ENCODE measurements at places on chromosomes 5 and 9. TPM values are rescaled to one million over a fixed set of nuclear protein-coding genes. Genes with fewer than 3 reads are reported as not detected.
A peak's percentile ranks its signal among the peaks of the same experiment; 100 is the strongest.

DNA sequence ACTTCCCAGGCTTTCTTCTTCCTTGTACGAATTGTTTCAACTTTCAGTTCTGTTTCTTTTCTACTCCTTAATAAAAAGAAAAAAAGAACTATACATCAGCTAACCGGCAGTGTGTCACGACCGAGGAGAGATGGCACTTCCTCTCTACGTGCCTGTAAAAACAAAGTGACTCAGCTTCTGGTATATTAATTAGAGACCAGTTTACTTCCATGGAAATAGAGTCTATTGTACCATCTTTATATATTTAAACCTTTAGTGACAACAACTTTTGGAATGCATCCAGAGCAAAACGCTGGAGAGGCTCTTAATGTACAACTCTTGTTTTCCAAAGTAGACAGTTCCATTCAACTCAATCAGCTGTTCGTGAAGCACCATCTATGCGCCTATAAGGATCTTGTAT is 94.5 kb upstream of the LIFR start:
- peak; percentile 29 for DNase-seq

- DNase-seq, result no peak
Measured at GRCh38 chr5:97531549-97531948, 348.5 kb upstream of the RIOK2 start.

GRCh38 chr9:93960221-93960970 is 5.2 kb upstream of the BARX1 start:
- DNase-seq, result peak; percentile 6

- no peak for DNase-seq
Measured at GRCh38 chr5:1495525-1495897, 28.2 kb downstream of the LPCAT1 start.

- DNase-seq, result no peak
Measured at GRCh38 chr9:92780206-92780605, 15.6 kb upstream of the BICD2 start.

The C8G gene
- 0.40 TPM for polyA plus RNA-seq

GRCh38 chr5:58410441-58410840 is 49.4 kb downstream of the PLK2 start:
- DNase-seq, result peak; percentile 78

The TMOD1 gene
- 3.6 TPM for polyA plus RNA-seq

DNA sequence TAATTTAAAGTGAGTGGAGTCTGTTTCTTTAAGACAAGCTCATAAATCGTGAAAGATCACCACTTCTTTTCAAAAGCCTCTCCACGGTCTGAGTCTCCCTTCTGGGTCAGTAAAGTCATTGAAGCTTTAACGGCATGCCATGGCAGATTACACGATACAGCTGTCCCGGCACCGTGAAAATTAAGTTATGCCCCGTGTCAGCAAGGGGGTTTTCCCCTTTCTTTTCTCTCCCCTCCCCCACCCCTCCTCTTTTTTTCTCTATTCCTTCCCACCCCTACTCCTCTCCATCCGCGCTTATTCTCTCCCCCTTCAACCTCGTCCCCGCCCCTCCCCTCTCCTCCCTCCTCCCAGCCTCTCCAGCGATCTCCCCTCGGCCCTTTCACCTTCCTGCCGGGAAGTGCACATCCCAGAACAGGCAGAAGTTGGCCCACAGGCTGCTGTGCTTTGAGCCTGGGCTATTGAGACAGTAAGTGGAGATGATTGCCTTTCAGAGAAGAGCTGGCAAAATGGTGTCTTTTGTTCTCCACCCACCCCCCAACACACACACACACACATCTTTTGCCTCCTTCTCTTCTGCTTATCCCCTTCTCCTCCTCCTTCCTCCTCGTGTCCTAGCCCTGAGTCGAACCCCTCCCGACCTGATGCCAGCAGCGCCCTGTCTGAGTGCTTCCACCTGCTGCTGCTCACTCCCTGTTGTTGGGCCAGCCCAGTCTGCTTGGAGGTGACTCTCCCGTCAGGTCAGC is 44.1 kb downstream of the GAS1 start:
- DNase-seq, result no peak

GRCh38 chr9:99513441-99514112 is 291.5 kb downstream of the SEC61B start:
- DNase-seq, result no peak

GRCh38 chr9:4691795-4692194 is 12.4 kb downstream of the CDC37L1 start:
- no peak for DNase-seq

The SHB gene
- 16.9 TPM for polyA plus RNA-seq

DNA sequence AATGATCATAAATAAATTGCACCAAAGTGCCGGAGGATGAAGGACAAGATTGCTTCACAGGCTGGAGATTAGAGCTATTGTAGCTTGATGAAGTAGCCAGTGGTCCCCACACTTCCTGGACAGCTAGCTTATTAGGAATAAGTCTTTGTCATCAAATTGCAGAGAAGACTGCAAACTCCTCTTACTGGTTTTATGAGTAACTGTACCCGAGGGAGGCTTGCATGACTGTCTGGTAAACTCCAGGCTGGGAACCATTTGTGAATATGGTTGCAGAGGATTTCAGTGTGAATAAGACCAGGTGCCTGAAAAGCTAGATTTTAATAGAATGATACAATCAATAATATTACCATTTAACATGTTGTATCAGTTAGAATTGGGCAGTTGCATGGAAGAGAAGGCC is 36.5 kb upstream of the SEMA5A start:
- no peak for DNase-seq

The SHISAL2B gene
- polyA plus RNA-seq, result not detected

DNA sequence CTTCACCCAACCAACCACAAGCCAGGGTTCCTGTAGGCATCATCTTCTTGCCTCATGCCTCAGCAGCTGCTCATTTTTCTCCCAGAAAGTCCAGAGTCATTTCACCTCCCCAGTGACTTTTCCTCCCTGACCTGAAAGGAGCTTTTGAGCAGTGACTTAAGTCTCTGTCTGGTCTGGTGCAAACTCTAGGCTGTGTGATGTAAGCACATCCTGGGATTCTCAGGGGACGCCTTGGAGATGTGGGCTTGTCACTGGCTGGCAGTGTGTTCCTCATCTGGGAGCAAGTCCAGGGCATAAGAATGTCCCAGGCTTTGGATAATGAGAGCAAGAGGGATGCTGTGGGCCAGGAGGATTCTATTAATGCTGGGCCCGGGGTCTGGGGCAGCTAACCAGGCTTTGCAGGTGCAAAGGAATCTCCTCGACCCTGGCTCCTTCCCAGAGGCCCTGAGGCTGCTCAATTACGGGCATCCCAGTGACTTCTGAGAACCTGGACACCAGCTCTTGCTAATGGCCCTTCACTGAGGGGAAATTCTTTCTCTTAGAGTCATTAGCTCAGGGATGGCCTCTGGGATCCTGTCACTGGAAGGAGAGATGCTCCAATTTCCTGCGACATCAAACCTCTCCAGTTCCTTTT is 211.0 kb upstream of the PANK3 start:
- no peak for DNase-seq

- DNase-seq, result peak; percentile 87
Measured at GRCh38 chr5:43042626-43043399, 2.7 kb upstream of the ANXA2R start.

DNA sequence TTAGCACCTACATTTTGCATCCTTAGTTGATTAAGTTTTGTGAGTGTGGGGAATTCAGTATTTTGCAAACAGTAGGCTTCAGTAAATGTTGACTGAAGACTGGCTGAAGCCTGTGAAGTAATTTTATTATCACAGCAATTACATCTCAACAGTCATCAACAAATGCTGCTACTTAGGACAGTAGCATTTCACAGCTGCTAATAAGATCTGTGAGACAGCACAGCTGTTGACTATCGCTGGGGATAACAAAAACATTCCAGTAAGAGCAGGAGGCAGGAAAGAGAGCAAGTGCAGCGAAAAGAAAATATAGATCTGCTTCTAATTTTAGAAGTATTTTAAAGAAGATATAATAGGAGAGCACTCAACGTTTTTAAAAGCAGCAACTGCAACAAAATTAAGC is 117.3 kb upstream of the FGF10 start:
- no peak for DNase-seq

The TSSK1B gene
- polyA plus RNA-seq, result not detected

Data from fibroblast of lung (primary cell).